Activated CD4-positive, alpha-beta T cell treated with anti-CD3 and anti-CD28 coated beads for 24 hours (primary cell): ENCODE measurements at places on chromosomes 7 and 10.

GRCh38 chr7:133572843-133573242, 320.0 kb downstream of the EXOC4 start:
- no peak for DNase-seq

DNA sequence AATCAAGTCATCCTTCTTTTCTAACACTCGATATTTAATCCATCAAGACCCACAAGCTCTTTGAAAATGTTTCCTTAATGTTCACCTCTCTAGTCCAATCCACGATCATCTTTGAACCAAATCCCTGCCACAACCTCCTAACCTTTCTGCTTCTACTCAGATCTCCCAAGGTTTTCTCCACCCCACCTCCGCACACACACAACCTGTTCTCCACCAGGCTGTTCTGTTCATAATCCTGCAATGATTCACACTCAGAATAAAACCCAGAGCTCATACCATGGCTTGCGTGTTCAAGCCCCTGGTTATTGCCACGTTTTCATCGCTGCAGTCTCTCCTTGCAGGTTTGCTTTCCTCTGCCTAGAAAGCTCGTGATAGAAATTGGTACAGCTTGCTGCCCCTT, 53.8 kb upstream of the BAMBI start:
- no peak for DNase-seq

GRCh38 chr10:17146892-17147291, 17.3 kb upstream of the CUBN start:
- no peak for DNase-seq

- no peak for DNase-seq
These were observed 109.8 kb upstream of the PTN start for GRCh38 chr7:137453356-137453755.

DNA sequence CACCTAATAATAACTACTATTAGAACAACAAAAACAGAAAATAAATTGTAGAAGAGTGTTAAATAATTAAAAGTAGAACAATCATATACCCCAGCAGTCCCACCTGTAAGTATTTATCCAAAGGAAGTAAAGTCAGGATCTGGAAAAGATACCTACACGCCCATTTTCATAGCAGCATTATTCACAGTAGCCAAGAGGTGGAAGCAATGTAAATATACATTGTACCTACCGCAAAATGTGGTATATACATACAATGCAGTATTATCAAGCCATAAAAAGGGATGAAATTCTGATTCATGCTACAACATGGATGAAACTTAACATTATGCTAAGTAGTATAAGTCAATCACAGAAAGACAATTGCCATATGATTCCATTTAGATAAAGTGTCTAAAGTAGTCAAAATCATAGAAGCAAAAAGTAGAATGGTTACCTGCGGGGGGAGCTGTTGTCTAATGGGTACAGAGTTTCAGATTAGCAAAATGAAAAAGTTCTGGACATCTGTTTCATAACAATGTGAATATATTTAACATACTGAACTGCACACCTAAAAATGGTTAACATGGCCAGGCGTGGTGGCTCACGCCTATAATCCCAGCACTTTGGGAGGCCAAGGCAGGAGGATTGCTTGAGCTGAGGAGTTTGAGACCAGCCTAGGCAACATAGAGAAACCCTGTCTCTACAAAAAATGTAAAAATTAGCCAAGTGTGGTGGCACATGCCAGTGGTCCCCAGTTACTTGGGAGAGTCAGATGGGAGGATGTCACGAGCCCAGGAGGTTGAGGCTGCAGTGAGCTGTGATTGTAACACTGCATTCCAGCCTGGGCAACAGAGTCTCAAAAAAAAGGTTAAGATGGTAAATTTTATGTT, 6.0 kb upstream of the TMED4 start:
- DNase-seq = peak; percentile 51

GRCh38 chr10:88045656-88046415, 182.4 kb downstream of the PTEN start:
- DNase-seq = no peak

GRCh38 chr10:88986549-88987242, 3.9 kb upstream of the FAS start:
- no peak for DNase-seq

DNA sequence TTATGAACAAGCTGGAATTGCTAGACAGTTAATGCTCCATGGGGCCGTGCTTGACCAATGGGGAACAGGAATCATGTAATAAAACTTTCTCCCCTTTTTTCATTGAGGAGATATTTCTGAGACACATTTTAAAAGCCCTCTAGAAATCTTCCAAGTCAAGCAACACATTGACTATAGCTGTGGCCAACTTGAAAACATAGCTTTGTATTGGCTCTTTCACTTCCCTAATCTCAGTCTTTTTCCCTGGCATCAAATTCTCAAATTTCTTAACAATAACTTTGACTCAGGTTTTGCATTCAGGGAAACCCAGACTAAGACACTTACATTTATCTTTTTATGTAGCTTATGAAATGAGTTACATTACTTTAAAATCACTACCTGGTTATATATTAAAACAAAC, 947.1 kb upstream of the MBL2 start:
- DNase-seq = no peak

DNA sequence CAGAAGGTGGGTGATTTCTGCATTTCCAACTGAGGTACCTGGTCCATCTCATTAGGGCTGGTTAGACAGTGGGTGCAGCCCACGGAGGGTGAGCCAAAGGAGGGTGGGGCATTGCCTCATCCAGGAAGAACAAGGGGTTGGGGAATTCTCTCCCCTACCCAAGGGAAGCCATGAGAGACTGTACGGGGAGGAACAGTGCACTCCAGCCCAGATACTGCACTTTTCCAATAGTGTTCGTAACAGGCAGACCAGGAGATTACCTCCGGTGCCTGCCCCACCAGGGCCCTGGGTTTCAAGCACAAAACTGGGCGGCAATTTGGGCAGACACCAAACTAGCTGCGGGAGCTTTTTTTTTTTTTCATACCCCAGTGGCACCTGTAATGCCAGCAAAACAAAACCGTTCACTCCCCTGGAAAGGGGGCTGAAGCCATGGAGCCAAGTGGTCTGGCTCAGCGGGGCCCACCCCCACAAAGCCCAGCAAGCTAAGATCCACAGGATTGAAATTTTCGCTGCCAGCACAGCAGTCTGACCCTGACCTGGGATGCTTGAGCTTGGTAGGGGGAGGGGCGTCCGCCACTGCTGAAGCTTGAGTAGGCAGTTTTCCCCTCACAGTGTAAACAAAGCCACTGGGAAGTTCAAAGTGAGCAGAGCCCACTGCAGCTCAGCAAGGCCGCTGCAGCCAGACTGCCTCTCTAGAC, 31.2 kb downstream of the ARMC10 start:
- DNase-seq = no peak

- no peak for DNase-seq
These were observed 106.3 kb downstream of the C7orf25 start for GRCh38 chr7:42805601-42806000.
